Activated CD8-positive, alpha-beta memory T cell treated with anti-CD3 and anti-CD28 coated beads for 4 hours (primary cell): ENCODE measurements at places on chromosomes 2 and 18.

GRCh38 chr18:33146014-33146413, 294.5 kb downstream of the CCDC178 start:
- DNase-seq = no peak

DNA sequence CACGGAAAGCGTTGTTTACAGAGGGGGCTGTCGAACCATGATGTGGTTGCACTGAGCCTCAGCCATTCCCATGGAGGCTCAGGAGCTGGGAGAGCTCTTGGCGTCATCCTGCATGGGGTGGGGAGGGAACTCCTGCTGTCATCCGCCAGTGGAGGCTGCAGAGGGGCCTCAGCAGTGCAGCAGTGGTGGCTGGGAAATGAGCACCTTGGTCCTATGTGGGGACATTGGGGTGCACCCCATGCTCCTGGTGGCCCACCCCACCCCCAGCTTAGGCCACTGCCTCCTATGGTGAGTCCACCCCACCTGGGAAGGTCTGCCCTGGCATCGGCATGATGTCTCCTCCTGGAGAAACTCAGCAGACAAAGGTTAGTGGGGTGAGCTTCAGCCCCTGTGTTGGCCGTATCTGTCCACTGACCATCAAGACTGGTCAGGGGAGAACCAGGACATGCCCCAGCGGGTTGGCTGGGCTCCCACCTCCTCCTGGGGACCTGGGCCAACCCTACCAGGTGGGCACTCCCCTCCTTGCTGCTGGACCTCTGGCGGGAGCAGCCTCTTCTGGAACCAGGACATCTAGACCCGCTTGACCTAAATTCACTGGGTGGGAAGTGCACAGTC, 67.8 kb upstream of the HDAC4 start:
- DNase-seq = no peak

DNA sequence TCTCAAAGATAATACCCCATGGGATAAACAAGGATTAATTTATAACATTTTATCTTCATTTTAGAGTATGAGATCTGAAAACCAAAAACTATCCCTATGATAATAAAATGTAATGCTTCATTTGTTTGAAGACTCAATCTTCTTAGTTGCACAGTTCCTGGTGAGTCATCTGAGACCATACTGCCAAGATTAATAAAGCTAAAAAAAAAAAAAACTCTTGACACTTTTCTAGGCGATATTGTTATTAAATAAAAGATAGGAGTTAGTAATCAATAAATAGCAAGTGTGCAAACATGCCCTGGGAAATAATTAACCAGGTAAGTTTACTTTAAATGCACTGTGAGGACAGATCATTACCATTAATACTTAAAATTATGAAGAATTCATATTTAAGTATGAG, 83.9 kb downstream of the RPE start:
- no peak for DNase-seq

DNA sequence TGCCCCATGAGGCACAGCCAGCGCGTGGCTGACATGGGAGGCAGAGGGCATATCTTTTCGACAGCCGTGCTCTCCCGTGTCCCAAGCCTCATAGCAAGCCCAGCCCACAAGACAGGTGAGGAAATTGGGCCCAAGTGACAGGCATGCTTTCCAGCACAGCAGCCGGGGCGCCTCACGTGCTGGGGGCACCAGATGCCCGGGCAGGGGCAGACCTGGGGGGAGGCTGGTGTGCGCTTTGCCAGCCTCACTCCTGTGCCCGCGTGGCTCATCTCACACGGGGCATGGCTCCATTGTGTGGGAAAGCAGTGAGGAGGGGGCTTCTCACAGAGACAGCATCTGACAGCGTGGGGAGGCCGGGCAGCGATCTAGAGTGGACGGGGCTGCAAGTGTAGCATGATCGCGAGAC, 93.2 kb downstream of the USP40 start:
- no peak for DNase-seq

DNA sequence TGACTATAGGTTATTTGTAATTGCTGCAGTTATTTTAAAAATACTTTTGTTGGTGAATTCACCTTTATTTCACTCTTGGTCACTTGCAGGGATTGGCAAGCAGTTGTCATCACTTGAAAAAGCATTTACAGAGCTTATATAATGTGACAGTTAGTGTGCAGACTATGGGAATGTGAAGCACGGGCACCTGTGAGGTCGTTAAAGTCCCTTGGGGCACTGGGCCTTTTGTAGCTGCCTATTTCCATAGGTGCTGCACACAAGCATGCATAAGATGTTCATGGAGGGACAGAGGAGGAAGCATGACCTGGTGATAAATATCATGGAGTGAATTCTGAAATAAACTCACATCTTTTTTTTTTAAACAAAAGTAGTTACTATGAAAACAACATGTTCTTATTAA, 124.6 kb downstream of the ATP9B start:
- DNase-seq = no peak
